ENCODE measurements at places on chromosomes 13 and 19.

DNA sequence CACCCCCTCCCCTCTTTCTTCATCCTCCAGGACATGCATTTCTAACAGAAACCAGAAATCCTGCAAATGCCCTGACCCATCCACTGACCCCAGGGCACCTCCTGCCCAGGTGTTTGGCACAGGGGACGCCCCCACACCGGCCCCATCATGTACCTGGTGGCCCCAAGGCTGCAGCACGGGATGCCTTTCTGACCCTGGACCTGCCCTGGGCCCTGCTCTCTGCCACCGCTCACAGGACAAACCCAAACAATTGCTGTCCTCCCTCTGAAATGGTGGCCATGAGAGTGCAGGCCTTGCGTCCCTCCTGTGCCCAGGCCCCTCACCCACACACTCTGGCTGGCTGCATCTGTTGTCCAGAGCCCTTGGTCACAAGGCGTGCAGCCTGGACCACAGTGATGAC is 12.1 kb downstream of the SCGB2B2 start:
- DNase-seq: no peak

DNA sequence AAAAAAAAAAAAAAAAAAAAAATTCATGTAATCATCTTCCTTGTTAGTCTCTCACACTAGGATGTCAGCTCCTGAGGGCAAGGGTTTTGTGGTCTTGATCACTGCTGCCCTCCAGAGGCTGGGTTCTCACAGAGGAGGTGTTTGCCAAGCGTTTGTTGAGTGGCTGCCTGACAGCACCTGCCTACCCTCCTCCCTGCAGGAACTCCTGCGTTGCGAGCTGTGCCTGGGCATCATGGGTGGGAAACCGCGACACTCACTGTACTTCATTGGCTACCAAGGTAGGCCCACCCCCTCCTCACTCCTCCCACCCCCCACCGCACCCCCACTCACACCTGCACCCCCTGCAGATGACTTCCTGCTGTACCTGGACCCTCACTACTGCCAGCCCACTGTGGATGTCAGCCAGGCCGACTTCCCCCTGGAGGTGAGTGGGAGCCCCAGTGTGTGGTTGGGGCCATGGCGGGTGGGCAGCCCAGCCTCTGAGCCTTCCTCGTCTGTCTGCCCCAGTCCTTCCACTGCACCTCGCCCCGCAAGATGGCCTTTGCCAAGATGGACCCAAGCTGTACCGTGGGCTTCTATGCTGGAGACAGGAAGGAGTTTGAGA is 8.1 kb downstream of the ATG4D start:
- DNase-seq: no peak

DNA sequence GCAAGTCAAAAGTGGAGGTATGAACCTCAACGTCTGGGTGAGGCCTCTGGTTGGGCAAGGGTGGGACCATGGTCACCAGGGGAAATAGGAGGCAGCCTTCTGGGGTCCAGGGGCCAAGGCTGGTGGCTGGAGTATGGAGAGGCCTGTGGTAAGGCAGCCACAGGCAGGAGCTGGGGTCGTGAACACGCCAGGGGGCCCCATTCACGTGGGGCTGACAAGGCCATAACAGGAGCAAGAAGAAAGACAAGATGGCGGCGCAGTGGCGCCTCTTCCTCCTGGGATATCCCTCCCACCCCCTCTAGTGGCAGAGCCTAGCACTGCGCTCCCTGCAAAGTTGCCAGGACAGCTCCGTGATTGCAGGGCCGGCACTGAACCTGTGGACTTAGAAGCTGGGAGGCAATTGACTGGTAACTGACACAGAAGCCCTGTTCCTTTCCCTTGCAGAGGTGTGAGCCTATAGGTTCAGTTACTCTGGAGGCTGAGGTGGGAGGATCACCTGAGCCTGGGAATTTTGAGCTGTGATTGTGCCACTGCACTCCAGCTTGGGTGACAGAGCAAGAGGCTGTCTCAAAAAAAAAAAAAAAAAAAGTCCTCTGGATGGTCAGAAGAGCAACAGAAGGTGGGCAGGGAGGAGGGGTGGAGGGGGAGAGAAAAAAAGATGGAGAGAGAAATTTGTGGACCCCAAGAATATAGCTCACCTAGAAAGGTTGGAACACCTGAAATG is 19.7 kb upstream of the EDDM13 start:
- peak; percentile 91 for DNase-seq

- DNase-seq: no peak
These were observed 3.2 kb downstream of the LHFPL6 start for GRCh38 chr13:39599842-39600241.

GRCh38 chr13:30830638-30830965 is 75.5 kb upstream of the MEDAG start:
- no peak for DNase-seq

DNA sequence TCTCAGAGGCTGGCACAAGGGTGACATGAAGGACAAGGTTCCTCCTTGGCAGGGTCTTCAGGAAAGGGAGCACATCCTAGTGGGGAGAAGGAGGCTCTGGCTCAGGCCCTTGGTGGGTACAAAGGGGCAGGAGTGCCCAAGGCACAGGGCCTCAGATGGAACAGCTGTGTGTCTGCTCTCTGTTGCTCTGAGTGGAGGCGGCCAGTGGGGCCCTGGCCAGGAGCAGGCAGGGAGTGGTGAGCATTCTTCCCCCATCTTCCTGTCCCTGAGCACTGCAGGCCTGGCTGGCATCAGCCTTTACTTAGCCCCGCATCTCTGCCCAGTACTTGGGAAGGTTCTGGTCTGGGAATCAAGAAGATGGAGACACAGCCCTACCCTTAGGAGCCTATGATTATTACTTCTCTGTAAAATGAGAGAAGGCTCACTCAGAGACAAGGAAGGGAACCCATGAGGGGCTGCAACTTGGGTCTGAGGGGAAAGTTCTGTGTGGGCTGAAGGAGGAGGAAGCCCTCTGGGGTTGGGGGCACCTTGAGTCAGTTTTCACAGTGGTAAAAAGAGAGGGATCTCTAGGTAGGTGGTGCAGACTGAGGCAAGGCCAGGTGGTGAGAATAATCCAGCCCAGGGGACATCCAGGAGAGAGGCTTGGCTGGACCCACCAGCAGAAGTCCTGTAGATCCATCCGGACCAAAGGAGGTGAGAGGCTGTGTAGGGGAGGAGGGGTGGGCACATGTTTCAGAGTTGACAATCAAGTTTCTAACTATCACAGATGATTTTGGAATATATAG is 173.5 kb downstream of the TSHZ3 start:
- no peak for DNase-seq

GRCh38 chr13:94622344-94622743 is 20.7 kb downstream of the GPR180 start:
- no peak for DNase-seq

DNA sequence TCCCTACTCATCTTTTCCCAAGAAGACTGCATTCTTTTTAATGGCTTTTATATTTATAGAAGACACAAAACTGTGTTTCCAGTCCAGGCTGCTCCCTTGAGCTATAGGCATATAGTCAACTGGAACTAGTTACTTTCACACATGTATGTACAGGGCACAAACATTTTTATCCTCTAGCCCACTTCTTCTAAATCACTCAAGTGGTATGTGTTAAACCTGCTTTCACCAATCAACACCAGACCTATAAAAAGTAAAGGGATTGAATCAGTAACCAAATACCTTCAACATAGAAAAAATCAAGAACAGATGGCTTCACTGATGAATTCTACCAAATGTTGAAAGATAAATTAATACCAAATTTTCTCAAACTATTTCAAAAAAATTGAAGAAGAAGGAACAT is 584.2 kb upstream of the SLITRK1 start:
- no peak for DNase-seq

DNA sequence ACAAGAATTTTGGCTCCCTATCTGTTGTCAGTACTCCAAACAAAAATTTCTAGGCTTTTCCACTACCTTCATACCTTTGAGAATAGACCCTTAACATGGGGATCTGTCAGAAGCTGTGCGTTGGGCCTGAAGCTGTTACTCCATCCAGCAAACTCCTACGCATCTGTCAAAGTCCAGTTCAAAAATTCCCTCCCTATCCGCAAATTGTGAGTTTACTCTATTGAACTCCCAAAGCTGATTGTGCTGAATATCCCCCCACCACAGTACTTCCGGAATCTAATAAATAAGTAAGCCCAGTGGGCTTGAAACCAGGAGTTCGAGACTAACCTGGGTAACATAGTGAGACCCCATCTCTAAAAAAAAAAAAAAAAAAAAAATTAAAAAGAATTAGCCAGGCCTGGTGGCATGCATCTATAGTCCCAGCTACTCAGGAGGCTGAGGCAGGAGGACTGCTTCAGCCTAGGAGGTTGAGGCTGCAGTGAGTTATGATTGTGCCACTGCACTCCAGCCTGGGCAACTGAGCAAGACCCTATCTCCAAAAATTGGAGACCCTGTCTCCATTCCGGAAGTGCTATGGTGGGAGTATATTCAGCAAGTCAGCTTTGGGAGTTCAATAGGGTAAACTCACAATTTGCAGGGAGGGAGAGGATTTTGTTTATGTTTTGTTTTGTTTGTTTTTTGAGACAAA is 930 bp upstream of the FBN3 start:
- DNase-seq: no peak

GRCh38 chr13:23679220-23679619 is 109.0 kb downstream of the TNFRSF19 start:
- DNase-seq: no peak

- DNase-seq: no peak
These were observed 462.2 kb downstream of the FOXO1 start for GRCh38 chr13:40204246-40204645.

All from neural crest cell (in vitro differentiated cells).